Activated CD4-positive, CD25-positive, alpha-beta regulatory T cell (primary cell): ENCODE measurements at places on chromosomes 7 and 10.

DNA sequence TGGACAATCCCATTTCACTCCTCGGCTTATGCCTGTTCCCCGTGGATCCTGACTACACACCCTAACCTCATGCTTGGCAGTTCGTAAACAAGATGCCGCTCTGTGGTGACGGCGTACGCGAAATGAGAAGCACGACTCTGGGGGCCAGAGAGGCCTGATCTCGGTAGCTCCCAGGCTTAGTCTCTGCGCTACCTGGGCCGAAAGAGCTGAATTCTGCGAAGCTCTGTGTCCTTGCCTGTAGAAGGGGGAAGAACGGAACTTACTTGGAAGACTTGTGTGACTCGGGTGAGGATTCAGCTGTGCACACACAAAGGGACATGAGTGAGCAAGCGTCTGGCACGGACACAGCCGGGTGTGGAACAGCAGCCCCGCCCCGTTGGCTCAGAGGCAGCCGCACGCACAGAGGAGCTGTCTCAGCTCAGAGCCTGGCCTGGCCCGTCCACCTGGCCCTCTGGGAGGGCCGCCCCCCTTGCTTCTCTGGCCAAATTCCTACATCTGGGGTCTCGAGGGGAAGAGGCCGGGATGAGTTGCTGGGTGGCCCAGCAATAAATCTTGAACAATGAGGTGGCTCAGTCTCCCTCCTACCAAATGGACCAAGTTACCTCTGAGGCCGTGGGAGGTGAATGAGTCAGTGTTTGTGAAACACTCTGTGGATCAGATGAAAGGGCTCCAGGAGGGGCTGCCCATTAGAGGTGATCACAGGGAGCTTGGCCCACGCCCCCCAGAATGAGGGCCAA is 83.8 kb downstream of the PDGFA start:
- DNase-seq, result no peak

DNA sequence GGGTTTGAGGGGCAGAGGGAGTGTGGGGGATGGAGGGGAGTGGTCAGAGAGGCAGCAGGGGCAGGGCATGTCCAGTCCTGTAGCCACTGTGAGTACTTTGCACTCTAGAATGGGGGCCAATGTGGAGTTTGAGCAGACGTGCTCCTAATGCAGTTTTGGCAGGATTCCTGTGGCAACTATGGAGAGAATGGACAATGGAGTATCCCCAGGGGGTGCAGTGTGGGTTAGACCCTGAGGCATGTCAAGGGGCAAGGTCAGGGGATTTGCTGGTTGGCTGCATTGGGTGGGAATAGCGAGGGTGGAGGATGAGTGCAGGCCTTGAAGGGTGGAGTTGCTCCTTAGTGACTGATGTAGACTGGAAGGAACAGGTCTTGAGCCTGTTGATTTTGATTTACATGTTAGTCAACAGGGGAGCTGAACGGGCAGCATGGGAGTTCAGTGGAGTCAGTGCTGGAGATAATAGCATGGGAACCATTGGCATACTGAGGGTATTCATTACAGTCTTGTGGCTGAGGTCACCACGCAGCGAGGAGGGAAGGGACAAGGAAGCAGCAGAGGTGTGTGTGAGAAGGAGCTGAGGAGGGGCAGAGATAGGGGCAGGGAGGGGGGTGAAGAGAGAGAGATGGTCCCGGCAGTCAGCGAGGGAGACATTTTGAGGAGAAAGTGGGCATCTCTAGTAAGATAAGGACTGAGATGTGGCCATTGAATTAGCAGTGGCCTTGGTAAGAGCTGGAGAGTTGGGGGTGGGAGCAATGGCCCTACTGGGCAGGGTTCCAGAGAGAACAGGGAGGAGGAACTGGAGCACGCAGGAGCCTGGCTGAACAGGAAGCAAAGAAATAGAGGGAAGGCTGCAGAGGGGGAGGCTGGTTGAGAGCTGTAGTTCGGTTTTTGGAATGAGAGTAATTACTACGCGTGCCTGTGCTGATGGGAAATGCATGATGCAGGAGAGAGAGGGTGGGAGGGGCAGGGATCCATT is 112.7 kb downstream of the CCNY start:
- DNase-seq, result no peak

GRCh38 chr10:91206837-91207474 is 13.5 kb upstream of the PCGF5 start:
- no peak for DNase-seq

- no peak for DNase-seq
Observed at GRCh38 chr10:46526682-46527038, 29.8 kb downstream of the GPRIN2 start.

- no peak for DNase-seq
Observed at GRCh38 chr10:97321804-97322190, 2.7 kb downstream of the FRAT1 start.

- DNase-seq, result no peak
Observed at GRCh38 chr7:127831318-127832219, 179.6 kb downstream of the SND1 start.

- DNase-seq, result no peak
Observed at GRCh38 chr7:34596887-34597286, 61.1 kb upstream of the NPSR1 start.

DNA sequence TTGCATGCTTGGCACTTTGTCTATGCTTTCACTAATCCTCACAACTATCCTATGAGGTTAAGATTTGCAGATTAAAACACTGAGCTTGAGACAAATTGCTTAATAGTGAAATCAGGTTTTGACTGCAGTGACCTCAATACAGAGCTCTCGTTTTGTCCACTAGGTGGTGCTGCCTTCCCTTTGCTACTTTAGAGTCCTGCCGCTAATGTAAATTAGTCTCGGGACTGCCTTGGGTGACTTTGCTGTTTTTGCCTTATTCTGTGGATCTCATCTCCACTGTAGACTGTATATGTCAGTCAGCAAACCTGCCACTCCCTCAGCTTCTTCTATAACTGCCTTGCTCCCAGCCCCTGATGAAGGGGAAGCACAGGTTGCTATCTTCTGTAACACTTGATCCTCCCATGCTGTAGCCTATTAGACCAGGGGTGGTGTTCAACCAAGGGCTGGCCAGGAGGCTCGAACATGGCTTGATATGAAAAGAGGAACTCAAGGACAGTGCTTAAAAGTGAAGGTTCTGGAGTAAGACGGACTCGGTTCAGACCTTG is 26.0 kb downstream of the ASB4 start:
- no peak for DNase-seq

DNA sequence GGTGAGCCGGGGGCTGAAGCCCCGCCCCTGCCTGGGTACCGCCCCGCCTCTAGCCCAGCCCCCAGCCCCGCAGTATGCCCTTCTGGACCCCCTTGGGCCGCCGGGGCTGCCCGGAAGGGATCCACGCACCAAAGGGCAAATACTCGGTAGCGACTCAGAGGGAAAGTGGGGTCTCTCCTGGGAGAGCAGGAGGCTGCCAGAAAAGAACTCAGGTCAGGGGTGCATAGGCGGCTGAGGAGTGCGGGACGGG is 796 bp downstream of the FBXL15 start:
- DNase-seq, result no peak

DNA sequence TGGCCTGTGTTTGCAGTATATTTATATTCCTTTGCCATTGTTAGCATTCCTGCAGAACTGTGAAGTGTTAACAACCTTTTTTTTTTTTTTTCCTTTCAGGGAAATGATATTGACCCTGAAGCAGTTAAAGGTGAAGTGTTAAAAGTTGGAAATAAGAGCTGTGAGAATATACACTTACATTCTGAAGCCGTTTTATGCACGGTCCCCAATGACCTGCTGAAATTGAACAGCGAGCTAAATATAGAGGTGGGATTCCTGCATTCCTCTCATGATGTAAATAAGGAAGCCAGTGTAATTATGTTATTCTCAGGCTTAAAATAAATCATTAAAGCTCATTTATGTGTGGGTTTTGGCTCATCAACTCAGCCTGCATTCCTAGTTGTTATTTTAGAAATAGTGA is 92.8 kb upstream of the CAPZA2 start:
- no peak for DNase-seq

DNA sequence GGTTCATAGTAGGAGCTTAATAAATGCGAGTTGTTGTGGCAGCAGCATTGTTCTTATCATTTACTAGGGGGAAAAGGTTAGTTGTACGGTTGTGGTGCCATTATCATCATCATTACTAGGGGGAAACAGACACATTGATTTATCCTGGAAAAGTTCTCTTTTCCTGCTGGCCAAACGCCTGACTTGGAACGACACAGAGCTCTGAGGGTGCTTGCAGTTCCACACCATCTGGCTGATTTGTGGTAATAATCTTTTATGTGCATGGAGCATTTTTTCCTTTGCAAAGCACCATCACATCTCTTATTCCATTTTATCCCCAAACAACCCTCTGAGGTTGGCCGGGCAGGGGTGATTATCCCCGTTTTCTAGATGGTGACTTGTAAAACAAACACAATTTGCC is 219.4 kb downstream of the BUB3 start:
- DNase-seq, result no peak

DNA sequence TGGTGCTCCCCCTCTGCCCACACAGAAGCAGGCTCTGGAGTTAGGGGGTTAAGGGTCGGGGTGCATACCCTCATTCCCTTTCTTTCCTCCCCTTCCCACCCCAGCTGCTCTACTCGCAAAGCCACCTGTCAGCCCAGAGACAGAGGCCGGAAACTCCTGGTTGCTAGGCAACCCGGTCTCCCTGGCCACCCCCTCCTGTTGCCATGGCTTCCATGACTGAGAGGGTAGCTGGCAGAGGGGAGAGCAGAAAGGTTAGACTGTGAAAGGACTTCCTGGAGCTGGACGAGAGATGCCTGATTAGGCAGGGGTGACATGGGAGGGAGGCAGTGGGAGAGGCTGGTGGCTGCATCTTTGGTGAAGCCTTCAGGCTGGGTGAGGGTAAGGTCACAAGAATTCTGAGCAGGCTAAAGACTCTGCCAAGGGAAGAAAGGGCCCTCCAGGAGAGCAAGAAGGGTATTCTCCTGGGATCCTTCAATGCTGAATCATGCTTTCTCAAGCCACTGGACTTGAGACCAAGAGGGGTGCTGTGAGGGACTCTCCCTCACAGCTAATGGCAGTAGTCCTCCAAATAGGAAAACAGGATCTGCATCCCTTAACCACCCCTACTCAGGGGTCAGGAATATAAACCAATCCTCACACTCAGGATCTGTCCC is 5.4 kb downstream of the PSD start:
- no peak for DNase-seq

GRCh38 chr7:147415991-147416390 is 1174.6 kb upstream of the C7orf33 start:
- DNase-seq, result no peak

DNA sequence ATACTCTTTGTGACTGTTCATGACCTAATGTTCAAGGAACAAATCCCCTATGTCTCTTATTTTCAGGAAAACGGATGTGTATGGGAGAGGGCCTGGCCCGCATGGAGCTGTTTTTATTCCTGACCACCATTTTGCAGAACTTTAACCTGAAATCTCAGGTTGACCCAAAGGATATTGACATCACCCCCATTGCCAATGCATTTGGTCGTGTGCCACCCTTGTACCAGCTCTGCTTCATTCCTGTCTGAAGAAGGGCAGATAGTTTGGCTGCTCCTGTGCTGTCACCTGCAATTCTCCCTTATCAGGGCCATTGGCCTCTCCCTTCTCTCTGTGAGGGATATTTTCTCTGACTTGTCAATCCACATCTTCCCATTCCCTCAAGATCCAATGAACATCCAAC is 27.3 kb upstream of the CYP2C19 start:
- no peak for DNase-seq

DNA sequence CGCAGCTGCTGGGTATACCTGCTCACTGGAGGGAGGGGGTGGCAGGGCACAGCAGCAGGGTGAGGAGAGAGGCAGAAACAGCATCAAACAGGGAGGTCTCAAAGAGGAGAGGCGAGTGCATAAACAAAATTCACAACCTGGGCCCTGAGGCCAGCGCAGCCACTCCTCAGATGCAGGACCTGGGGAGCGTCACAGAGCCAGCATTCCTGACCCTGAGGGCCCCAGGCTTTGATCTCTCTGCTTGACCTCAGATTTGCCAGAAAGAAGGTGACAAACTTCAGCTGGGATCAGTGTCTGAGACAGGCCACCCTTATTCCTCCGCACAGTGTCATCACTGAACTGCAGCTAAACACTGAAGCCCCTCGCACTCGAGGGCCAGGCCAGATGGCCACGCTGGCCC is 25.6 kb downstream of the NOD1 start:
- DNase-seq, result no peak

- no peak for DNase-seq
Observed at GRCh38 chr7:127382301-127383085, 10.0 kb downstream of the ZNF800 start.

GRCh38 chr7:149209518-149210269 is 14.3 kb downstream of the ZNF282 start:
- DNase-seq, result peak; percentile 52

DNA sequence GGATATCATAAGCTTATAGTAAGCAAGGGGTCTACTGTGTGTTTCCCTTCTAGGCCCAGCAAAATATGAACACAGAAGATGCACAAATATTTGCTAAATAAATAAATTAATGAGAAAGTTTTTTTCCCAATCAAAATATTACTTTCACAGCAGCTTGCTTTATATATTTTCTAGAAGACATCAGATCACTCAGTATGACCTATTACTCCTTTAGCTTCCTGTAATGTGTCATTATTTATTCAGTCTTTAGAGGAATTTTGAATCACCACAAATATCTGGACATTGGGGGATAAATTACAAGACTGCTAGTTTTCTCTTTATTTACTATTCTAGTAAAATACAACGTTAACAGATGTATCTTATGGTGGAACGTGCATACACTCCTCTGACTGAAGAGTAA is 765.8 kb upstream of the POM121L12 start:
- no peak for DNase-seq

GRCh38 chr10:70956029-70956759 is 67.8 kb upstream of the PCBD1 start:
- no peak for DNase-seq

DNA sequence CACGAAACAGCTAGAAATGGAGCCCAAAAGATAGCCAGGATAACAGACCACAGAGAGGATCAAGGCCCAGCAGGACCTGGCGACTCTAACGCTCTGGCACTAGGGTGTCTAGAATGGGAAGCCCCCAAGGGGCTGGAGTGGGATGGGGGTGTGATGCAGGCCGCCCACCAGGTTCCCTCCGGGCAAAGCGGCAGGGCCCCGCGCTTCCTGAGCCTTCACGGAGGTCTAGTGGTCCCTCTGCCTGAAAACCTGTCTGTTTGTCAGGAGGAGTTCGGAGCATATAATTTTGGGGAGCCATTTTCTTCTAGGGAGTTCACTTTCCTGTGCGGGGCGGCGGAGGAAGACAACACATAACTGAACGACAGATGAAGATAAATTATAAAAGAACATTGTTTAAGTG is 48.2 kb upstream of the FXYD4 start:
- no peak for DNase-seq

DNA sequence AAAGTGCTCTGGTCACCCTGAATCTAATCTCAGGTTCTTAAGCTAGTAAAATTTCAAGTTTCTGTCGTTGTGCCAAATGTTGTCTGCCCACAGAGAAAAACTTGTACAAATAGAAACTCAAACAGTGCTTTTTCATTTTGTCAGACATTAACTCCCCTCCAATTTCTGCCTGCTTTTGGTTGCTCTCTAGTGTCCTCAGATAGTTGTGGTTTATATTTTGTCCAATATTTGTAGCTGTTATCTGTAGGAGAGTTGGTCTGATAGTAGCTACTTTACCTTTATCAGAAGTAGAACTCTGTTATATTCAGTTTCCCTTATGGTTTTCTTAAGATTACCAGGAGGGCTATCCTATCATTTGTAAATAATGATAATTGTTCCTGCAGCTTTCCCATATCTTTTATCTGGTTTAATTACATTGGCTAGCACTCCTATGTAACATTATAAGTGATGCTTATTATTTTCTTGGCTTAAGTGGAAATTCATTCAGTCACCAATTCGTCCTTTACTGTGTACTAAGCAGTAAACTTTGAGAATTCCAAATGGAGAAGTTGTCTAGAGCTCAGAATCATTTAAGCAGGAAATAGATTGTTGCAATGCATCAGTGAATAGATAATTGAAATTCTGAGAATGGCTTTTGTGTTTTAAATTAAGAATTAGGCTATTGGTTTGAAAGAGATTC is 91.0 kb downstream of the ANKIB1 start:
- no peak for DNase-seq
